ENCODE measurements at places on chromosomes 13 and 19.

DNA sequence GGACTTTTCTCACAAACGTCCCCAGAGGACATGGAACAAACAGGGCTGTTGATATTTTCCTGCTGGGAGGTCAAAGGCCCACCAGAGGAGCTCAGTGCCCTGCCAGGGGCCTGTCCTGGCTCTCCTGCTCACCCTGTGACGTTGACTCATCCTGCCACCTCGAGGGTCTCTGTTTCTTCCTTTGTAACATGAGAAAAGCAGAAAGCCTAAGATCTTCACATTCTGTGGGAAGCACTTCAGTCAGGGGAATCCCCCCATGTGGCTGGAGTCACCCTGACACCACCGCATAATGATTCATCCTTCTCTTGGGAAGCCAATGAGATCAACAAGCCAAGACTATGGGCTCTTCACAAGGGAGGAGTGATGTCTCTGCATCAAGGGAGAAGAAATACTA, 147.9 kb downstream of the KATNAL1 start:
- DNase-seq: no peak

DNA sequence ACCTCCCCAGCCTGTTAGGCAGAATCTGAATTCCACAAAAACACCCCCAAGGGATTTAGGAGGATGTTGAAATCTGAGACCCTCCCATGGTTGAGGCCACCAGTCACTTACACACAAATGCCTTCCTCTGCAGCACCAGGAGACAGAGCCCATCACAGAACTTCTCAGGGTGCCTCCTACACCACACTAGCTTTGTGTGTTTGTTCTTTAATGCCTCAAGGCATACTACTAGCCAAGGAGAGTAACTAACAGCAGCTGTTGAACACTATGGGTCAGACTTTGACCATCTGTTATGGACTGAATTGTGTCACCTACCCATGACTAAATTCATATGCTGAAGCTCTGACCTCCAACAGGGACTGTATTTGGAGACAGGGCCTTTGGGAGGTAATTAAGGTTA, 9.5 kb upstream of the MED26 start:
- DNase-seq: no peak

DNA sequence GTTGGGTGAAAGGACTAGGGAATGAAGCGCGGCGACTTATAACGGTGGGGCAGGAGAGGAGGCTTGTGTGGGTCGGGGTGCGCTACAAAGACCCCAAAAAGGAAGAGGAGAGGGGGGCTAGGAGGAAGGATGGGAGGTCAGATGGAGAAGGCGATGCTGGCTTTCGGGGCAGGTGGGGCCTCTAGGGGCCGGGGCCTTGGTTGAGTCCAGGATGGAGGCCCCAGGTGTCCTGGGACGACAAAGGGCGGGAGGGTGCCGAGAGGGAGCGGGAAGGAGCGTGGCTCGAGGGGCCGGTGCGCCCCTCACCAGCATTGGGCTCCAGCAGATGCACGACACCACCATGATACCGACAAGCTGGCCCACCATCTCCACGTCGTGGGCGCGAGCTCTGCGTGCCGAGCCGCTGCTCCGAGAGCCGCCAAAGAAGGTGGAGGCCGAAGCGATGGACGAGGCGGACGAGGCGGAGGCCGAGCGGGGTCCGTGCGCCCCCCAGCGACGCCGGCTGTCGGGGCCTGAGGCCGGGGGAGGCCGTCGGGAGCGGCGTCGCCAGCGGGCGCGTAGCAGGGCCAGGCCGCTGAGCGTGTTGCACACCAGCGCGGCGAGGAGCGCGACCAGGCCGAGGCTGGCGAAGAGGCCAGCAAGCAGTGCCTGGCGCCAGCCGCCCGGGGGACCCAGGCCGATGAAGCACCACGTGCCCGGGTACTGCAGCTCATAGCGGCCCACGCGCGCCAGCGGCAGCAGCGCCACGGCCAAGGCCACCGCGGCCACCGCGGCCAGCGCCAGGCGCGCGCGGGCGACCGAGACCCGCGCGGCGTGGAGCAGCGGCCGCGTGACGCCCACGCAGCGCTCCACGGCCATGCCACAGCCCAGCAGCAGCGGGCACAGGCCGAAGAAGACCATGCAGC, 1.8 kb downstream of the PTGER1 start:
- no peak for DNase-seq

GRCh38 chr19:29841559-29842367, 30.0 kb downstream of the CCNE1 start:
- DNase-seq: peak; percentile 42

DNA sequence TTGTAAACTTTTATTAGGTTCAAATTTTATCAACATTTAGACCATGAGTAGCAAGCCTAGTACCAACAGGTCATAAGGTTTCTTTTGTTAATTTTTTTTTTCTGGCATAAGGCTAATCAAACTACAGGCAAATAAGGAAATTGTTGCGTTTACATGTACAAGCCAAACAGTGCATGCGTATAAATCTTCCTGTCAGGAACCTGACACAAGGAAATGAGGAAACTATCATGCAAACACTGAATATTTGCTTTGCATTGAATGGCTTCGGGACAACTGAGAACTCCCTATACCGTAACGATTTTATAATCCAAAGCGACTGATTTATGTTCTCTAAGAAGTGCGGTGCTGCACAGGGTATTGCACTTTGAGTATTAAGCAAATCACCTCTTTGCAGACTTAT, 133.0 kb upstream of the TRPC4 start:
- no peak for DNase-seq

GRCh38 chr19:12984683-12985048, 10.6 kb upstream of the NFIX start:
- DNase-seq: no peak

DNA sequence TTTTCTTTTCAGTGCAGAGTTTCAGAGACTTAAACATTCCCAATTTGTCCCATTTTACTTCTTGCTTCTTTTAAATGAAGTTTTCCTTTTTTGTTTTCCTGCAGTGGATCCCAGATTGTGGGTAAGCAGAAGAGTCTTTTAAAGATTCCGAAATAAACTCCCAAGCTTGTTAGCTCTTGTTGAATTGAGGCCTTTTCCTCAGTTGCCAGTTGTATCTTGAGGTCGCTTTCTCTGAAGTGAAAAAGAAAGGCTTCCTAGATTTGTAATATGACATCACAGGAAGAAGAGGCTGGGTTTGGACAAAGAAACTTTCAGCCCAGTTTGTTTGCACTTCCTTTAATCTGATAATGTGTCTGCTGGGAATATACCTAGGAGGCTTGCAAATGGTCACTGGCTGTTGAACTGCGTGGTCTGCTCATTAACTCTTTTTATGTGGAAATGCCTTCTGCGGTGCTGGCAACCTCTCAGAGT, at the start of gene LPAR6:
LPAR6 (minus strand) TSS at position 233 of the 471 bp plus-strand sequence. CDS start 690 bp downstream, outside the sequence.
- no peak for DNase-seq

DNA sequence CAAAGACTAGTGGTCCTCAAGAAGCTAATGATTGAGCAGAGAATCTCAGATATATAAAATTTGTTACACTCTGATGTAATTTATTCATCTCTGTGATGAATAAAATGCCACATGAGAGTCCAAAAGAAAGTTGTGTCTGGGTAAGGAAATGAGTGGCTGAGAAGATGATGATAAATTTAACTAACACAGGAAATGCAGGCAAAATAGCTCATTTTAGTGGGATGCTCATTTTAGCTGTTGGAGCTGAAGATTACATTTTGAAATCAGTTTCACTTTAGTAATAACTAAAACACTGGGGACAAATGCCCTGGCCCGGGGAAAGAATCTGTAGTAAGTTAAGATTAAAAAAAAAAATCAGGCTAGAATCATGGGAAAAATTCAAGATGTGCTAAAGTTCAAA, 35.2 kb downstream of the SPRY2 start:
- DNase-seq: no peak

DNA sequence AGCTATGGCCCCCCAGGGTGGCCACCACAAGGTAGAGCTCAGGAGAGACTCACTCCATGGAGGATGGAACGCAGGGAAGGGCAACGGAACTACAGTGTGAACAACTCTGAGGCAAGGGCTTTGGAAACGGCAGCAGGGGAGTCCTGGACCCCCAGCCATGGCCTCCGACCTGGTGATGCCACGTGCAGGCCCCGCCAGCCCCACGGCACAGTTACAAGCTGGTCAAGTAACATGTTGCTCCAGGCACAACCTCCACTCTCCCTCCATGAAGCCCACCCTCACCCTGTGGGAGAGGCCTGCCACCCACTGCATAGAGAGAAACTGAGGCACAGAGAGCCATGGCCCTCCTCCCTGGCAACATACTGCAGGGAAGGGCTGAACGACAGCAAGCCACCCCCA, 9.1 kb upstream of the CERS1 start:
- DNase-seq: no peak

GRCh38 chr13:73367886-73368285, 309.1 kb downstream of the KLF5 start:
- DNase-seq: no peak

DNA sequence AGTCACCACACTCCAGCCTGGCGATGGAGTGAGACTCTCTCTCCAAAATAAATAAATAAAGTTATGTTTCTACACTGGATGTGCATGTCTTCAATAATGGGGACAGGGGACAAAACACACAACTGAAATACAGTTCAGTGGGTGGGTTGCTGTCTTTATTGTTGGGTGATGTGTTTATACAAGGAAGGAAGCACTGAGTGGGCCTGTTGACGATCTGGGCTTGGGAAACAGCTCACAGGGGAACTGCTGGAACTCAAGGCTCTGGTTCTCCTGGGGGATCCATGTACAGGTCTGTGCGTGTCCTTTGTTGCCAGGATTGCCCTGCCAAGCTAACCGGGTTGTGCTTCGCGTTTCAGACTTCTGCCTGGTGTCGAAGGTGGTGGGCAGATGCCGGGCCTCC, 18.9 kb downstream of the SPINT2 start:
- DNase-seq: no peak

DNA sequence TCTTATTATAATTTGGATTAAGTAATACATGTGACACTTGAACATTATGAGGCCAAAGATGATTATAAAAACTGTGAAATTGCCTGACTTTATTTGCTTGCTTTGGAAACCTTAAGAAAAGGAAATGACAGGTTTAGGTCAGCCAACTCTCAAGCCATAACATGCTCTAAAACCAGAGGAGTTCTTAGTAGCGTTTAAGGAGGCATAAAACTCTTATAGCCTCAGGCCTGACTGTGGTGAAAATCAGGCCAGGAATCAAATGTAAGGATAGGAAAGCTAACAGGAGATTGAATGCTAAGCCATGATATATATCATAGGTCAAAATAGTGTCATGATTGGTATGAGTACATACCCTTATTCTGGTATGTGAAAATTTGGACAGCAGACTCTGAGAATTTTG, 1142.4 kb upstream of the MIR17HG start:
- no peak for DNase-seq

DNA sequence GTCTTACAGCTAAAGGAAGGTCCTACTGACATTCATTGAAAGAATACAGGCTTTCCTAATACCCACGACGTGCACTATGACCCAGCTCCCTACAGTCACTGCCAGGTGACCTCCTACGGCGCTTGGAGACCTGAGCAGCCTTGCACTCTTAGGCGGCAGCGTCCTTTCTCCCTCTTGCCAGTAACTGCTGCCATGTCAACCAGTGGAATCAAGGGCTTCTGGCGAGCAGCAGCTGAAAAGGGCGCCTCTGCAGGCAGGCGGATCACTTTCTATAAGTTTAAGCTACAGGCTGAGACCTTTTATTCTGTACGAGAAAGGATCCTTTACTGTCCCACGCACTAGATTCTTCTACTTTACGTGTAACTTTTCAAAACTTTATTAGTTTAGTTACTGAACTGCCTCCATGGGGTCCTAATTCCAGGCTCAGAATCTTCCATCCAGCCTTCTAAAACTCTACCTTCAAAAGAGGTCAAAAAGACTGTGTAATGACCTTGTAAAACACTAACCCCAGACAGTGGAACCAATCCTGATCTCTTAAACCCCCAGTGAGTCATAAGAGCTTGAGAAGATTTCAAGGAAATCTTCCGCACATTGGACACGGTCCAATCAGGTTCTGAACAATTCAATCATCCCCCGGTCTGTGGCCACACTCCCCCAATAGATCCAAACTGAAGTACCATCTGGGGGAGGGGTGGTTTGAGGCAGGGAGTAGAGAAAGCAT, 1.9 kb downstream of the KCTD12 start:
- no peak for DNase-seq

- DNase-seq: no peak
These were observed 825 bp upstream of the YIF1B start for GRCh38 chr19:38316477-38317067.

- DNase-seq: no peak
These were observed 62.9 kb upstream of the OXGR1 start for GRCh38 chr13:97057176-97057575.

GRCh38 chr13:44165889-44166496, 207.6 kb upstream of the SERP2 start:
- no peak for DNase-seq

GRCh38 chr19:28569132-28570131, 643.5 kb downstream of the UQCRFS1 start:
- DNase-seq: no peak

GRCh38 chr13:105047676-105048295, 1487.7 kb downstream of the EFNB2 start:
- DNase-seq: no peak

DNA sequence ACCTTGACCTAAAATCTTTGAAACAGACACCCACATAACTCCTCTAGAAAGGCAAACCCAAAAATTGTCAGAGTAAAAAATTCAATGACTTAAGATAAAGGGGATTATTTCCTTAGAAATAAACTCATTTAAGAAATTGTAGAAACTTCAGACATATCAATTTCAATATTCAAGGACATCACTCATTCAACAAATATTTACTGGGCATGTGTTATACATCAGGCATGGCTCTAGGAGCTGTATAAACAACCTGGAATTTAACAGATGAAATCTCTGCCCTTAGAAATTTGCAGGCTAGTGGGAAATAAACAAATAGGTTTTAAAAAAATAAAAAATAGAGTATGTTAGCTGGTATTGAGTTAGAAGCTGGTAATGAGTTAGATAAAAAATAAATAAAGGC, 84.0 kb upstream of the LSM14A start:
- DNase-seq: no peak

GRCh38 chr13:112836940-112837339, 132.1 kb upstream of the MCF2L start:
- no peak for DNase-seq

DNA sequence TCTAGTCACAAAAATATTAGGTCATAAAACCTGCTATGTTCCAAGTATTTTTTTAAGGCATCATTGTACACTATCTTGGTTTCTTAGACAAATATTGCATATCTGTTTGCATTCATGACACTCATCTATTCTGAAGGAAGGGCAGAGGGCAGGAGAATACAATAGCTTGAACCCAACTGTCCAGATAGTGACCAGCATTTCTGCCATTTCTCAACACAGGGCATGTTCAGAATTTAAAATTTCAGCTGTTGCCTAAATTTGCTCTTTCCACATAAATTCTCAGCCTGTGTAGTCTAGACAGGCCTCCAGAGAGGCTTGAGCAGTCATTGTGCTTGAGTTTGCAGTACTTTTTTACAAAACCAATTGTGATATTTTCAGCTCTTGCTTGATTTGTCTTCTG, 119.5 kb downstream of the ZAR1L start:
- no peak for DNase-seq

GRCh38 chr13:99911069-99911964, 60.2 kb downstream of the ZIC5 start:
- DNase-seq: no peak
